ENCODE measurements at places on chromosomes 5 and 9. TPM values are rescaled to one million over a fixed set of nuclear protein-coding genes. Genes with fewer than 3 reads are reported as not detected.

DNA sequence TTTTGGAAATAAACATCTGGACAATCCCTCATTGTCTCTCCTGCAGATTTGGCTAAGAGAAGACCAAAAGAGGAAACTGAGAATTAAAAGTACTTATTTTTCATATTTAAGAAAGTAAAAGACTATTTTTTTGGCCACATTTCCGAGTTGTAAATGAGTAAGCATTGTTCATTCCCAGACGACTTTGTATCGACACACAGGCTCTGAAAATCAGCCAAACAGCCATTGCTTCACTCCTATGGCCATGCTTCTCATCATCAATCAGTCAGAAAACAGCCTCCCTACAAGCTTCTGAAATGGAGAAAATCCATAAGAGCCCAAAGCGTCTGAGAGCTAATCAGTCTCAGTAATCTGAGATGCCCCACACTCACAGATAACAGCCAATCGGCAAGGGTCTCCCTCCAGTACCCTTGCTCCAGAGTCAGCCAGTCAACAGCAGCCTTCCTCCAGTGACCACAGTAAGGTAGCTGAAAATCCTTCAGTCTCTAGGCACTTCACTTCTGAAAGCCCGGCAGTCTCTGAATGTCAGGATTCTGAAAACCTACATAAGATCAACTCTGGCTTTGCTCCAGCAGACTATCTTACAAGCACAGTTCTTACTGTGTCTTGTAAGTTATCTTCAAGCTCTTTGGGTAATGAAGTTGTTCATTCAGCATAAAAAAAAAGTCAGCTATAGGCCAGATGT lies 30.9 kb downstream of the CDO1 start:
- no peak for DNase-seq

- no peak for DNase-seq
These were observed 45.7 kb downstream of the WNK2 start for GRCh38 chr9:93229636-93230035.

DNA sequence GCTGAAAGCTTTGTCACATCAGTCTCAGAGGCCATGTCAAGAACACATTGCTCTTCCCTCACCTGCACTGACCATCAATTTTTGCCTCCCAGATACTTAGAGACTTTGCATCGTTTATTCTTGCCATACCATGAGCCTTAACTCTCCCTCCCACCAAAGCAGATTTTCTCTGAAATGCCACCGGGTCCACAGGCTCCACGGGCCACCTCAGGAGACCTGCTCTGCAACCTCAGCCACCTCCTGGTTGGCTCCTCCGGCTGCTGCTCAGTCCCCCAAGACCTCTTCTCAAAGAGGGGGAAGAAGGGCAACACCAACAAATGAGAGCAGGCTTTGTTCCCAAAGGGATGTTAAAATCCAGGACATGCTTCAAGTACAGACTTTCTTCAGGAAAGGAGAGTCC lies 400.5 kb downstream of the SPOCK1 start:
- DNase-seq: no peak

- no peak for DNase-seq
These were observed 125.3 kb downstream of the ROR2 start for GRCh38 chr9:91824601-91825305.

DNA sequence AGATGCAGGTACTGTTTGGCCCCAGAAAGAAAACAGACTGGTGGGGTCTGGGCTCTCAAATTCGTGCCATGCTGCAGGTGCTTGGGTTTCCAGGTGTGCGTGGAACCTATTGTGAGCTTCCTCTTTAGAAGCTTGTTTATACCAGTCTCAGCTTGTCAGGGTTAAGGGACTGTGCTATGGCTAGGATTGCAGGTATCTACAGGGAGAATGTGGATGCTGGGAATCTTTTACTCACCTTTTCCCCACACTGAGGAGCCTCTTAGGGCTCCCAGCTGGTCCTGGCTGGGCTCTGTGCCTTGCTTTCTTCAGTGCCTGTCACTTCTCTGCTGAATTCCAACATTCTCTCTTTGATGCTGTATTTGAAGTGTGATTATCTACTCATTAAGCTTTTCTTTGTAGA lies 111.8 kb downstream of the WDR70 start:
- no peak for DNase-seq

DNA sequence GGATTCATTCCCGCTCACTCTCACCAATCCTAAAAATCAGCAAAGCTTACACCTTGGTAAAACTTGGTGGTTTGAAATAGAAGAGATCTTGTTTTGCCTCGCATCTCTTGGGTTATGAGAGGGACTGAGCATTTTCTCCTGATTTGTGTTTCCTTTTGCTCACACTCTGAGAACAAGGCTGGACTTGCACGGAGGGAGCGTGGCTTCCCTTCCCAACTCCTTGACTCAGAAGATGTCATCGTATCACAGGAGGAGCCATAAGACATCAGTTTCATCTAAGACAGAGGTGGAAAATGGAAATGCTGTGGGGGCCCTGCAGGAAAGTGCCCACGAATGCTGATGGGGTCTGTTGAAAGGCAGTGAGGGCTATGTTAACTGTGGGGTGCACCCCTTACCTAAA lies 37.4 kb downstream of the CTSL start:
- no peak for DNase-seq

GRCh38 chr9:104177676-104178075 lies 83.6 kb downstream of the SMC2 start:
- no peak for DNase-seq

DNA sequence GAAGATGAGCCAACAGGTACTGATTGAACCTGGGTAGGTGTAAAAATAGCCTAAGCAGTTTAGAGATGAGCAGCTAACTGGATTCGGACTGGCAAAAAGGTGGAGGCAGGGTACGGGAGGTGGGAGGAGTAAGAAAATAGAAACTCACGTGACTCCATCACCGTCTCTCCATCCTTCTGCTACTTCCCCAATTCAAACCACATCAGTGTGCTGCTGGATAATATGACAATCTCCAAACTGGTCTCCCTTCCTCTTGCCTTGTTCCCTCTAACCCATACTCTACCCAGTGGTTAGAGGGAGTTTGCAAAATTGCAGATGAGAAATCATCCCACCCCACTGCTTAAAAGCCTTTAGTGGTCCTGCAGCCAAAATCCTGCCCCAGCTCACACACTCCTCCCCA lies 42.7 kb downstream of the RIGI start:
- DNase-seq: no peak

DNA sequence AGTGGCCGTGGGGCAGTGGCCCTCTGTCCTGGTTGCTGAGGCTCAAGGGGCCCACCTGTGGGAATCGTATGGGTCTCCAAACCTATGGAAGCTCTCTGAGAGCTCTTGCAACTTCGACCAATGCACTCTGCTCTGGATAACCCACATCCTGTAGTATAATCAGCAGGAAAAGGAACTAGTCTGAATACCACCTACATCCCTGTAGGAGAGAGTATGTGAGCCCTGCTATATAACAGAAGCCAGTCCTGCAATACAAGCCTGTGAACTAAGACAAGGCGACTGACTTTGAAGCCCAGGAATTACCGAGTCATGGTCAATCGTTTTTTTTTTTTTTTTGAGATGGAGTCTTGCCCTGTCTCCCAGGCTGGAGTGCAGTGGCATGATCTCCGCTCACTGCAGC lies 29.8 kb upstream of the BICD2 start:
- DNase-seq: no peak

DNA sequence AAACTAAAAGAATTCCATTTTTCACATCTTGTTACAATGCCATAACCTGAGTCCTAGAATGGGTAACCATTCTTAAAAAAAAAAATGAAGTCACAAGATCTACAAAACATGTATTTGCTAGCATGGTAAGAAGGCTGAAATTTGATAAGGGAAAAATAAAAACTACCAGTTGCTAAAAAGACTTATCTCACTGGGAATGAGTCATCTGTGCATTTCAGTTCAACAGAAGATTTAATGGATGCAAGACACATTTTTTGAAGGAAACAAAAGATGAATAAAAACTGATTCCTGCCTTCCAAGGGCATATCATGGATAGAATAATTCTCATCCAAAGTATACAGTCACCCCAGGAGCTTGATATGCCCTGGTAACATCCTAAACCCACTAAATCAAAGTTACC lies 47.2 kb downstream of the SGTB start:
- DNase-seq: no peak

DNA sequence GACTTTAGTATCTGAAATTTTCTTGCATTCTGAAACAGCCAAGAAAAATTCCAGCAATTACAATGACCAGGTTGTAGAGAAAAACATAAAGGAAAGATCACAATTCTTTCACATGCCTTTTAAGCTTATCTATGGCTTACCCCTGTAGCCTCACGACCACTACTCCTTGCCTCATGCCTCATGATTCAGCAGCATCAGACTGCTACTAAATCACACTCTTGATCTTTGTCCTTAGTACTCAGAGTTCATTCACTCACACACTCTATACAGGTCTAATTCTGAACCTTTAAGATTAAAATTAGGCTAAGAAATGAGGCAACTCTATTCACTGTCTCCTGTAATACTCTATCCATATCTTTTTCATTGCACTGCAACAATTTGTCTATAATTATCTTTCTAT lies 415.1 kb downstream of the MLLT3 start:
- DNase-seq: peak; percentile 31

GRCh38 chr9:121098567-121099198 lies 23.9 kb downstream of the CNTRL start:
- DNase-seq: no peak

- DNase-seq: no peak
These were observed 62.0 kb downstream of the RNF130 start for GRCh38 chr5:180009581-180009980.

DNA sequence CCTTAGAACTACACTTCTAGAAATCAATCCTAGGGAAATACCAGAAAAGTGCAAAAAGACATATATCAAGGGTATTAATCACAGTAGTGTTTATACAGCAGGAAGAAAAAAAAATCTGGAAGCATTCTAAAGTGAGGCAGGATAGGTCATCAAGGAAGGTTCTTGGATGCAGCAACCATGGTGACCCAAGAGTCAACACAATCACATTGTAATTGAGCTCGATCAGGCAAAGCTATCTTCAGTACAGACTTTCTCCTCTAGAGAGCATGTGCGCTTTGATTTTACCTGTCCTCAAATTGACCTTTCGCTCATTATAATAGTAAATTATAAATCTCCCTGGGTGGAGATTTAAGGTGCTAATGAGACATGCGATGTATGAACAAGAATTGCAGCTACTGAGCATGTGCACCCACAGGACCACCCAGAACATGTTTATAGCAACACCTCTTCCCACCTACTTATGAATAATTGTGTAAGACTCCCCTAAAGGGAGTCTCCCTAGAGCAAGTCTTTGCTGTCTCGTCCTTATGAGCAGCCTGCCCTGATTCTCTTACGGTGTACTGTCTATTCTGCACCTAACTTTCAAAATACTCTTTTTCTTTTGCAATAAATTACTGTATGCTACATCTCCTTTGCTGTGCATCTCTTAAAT lies 297.7 kb downstream of the ATPSCKMT start:
- DNase-seq: peak; percentile 13

DNA sequence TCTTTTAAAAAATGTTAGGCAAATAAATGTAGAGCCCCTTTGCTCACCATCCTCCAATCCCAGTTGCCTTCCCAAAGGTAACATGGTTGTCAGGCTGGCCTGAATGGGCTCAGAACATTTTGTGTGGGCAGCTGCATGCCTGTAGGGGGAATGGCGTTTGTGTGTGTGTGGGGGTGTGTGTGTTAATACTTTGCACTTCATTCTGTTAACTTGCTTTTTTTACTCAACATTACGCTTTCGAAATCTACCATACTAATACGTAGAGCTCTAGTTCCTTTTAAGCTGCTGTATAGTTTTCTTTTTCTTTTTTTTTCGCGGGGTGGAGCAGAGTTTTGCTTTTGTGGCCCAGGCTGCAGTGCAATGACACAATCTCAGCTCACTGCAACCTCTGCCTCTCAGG lies 14.0 kb downstream of the MYOZ3 start:
- no peak for DNase-seq

The AQP7 gene
- total RNA-seq: 0.25 TPM

The TTLL11 gene
- 2.3 TPM for total RNA-seq

The TMEM215 gene
- total RNA-seq: not detected

The NIM1K gene
- not detected for total RNA-seq

The HK3 gene
- total RNA-seq: 0.17 TPM

The SPATA31A3 gene
- total RNA-seq: not detected

The GOLPH3 gene
- 110 TPM for total RNA-seq
